ENCODE measurements at places on chromosomes 4 and X.

GRCh38 chrX:148290931-148291330, 209.5 kb upstream of the AFF2 start:
- no peak for DNase-seq

DNA sequence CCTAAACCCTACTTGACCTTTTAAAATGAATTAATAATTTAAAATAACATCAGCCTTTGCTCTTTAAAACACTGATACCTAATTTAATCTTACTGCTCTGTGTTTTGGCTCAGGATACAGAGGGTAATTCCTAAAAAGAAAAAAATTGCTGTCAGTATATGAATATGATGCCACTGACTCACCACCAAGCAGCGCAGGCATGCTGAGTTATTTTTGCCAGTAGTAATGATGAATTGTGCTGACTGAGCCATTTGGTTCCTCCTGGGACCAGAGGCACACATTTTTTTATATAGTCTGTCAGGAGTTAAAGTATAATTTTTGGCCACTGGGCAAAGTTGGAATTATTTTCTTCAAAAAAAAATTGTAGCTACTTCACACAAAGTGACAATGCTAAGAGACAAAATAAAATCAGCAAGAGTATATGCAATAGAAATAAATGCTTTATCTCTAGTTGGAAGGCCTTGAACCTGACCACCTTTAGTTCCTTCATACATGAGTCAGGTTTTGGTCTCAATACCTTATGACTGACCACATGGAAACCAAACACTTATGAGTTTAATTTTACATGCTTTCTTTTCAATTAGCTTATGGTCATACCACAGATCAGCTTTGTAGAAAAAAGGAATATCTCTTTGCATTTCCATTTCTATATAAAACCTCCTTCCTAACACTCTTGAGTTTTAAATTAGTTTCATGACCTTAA, 115.1 kb downstream of the PPP3CA start:
- DNase-seq = no peak

GRCh38 chr4:73442275-73442674, 6.3 kb downstream of the AFP start:
- no peak for DNase-seq

- no peak for DNase-seq
Observed at GRCh38 chr4:96993560-96993959, 1149.7 kb downstream of the STPG2 start.

GRCh38 chr4:57095245-57095644, 14.9 kb downstream of the IGFBP7 start:
- DNase-seq = no peak

DNA sequence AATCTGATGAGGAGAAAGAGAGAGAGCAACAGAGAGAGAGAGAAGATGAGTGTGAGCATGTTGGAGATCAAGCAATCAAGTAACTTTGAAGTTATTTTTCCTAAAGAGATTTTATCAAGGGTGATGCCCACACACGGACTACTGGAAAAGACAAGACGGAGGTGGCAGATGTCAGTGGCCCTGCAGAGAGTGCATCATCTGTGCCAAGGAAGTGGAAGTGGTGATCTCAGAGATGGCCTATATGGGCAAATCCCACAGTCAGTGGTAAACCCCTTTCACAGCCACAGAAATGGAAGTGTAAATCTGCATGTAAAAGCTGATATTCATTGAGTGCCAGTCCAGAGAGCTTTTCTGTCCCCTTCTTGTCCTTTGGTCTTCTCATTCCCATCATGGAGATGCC, 577.2 kb upstream of the AADAT start:
- DNase-seq = no peak

DNA sequence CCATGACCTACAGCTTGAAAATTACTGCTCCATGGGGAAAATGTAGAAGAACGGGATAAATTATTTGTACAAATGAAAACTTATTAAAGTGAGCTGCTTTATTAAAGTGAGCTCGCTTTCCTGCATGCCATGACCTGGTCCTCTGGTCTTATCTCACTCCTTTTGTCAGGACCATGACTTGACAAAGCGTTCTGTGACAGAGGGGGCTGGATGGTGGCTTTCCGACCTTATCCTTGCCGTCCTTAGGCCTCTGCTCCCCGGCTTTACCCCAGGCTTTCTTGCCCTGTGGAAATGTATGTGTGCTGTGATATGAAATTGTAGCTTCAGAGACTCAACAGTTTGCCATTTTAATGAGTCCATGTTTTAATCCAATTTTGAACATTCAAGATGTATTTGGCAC, 44.0 kb upstream of the FBXW7 start:
- no peak for DNase-seq

GRCh38 chrX:70433848-70434351, 10.7 kb upstream of the DLG3 start:
- peak; percentile 59 for DNase-seq

GRCh38 chrX:3706481-3706880, 7.0 kb downstream of the PRKX start:
- no peak for DNase-seq

GRCh38 chr4:1874201-1874600, 3.0 kb downstream of the NSD2 start:
- no peak for DNase-seq

DNA sequence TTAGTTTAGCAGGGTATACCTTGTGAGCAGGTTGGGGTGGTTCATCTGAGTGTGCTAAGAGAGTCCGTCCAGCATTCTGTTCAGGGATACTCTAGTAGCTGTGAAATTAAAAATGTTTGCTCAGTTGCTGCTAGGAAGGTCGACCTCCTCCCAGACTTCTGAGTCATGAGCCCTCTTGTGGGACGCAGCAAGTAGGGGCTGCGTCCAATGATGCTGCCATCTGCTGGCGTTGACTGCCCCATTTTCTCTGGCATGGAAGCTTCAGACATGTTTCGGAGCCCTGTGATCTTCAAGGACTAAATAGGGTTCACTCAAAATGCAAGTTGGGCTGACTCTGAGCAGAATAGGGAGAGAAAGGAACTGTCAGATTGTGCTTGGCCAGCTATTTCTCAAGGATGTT, 201.0 kb upstream of the ARSJ start:
- no peak for DNase-seq

- no peak for DNase-seq
Observed at GRCh38 chr4:176981074-176981473, 188.4 kb upstream of the VEGFC start.

- no peak for DNase-seq
Observed at GRCh38 chrX:7514871-7515599, 327.9 kb upstream of the VCX start.

DNA sequence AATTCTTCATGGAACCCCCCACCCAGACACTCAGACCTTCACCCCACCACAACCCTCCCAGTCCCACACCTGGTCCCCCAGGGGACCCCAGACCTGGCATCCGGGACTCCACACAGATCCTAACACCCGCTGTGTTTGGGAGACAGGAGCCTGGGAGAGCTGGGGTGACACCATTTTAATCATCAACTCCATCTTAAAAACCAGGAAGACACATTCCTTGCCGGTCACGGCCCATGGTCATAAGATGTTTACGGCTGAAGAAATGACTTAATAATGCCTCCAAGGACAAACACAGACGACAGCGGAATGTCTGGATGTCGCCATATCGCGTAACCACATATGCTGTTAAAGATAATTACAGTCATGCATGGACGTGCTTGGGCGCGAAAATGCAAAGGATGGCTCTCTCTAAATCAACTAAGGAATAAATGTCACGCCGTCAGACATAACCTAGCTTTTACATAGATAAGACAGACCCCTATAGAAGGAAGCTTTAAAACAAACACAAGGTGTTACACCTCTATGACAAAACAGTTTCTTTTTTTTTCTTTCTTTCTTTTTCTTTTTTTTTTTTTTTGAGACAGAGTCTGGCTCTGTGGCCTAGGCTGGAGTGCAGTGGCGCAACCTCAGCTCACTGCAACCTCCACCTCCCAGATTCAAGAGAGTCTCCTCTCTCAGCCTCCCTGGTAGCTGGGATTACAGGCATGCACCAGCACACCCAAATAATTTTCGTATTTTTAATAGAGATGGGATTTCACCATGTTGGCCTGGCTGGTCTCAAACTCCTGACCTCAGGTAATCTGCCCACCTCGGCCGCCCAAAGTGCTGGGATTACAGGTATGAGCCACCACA, 2.1 kb upstream of the DHRSX start:
- DNase-seq = no peak

GRCh38 chr4:2462218-2462991, 6.5 kb upstream of the RNF4 start:
- DNase-seq = peak; percentile 69

GRCh38 chr4:152968806-152969394, 32.8 kb downstream of the FHDC1 start:
- DNase-seq = no peak

DNA sequence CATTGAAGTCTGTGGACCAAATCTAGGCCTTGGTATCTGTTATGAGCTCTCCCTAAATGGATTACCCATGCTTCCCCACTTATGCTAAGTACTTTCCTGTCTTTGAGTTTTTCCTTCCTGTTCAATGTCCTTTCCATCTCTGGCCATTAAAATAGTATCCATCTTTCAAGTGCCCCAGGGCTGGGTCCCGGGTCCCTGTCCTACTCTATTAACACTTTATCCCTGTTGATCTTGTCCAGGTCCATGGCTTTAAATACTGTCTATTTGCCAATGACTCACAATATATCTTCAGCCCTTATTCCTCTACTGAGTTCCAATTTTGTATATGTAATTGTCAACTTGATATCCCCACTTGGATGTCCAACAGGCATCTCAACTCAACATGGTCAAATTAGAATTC, 17.7 kb upstream of the RPS6KA3 start:
- DNase-seq = no peak

GRCh38 chr4:118740869-118741268, 55.7 kb downstream of the METTL14 start:
- DNase-seq = peak; percentile 5

DNA sequence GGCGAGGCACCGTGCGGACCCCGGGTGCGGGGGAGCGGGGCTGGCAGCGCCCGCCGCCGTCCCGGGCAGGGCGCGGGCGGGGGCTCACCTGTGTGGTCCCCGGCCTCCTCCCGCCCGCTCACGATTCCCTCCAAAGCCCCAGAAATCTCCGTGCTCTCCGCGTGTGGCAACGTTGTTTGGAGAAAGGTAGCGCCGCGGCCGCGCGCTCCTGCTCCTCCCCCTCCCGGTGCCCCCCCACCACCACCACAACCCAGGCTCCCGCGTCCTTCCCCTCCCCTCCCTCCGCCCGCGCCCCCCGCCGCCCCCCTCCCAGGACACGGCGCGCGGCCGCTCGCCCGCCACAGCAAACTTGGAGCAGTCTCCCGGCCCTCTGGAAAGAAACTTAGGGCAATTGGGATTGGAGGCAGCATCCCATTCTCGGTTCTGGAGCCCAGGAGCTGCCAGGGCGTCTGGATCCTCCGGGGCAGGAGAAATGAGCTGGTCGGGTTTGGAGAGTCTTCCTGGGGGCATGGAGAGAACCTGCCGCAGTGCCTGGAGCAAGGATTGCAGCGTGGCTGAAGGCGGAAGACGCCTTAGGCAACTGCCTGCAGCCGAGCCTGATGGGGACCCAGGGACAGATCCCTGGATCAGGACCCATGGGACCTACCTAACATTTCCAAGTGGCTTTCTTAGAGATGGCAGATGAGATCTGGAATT, 855 bp downstream of the KLF3 start:
- no peak for DNase-seq

DNA sequence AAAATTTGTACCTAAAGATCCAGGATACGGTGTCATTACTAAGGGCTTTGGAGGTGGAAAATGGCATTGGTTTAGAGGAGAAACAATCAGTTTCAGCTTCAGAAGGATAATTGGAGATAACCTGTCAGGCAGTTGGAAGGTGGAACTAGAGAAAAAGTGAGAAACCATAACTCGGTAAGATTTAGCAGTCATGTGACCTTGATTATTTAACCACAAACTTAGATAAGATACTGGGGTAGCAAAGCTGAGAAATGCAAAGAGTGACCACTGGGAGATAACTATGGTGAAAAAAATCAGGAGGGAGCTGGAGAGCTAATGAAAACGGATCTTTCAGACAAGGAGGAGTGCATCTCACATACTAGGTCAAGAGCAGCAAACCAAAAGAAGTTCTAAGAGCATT, 58.3 kb upstream of the SMARCA5 start:
- DNase-seq = no peak

DNA sequence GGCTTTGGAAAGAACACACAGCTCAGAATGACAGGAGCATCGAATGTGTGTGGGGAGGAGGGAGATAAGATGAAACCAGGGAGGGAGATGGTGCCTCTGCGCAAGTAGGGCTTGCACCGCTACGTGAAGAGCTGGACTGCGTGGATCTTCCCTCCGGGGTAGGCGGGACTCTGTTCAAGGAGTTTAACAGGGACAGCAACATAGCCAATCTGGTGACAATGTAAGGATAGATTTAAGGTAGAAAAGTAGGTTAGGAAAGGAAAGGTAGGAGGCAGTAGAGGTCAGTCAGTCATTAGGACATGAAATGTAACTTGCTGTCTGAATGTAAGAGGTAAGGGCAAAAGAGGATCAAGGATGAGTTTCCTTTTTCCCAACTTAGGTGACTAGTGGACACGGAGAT, 152.5 kb downstream of the DCTD start:
- no peak for DNase-seq

DNA sequence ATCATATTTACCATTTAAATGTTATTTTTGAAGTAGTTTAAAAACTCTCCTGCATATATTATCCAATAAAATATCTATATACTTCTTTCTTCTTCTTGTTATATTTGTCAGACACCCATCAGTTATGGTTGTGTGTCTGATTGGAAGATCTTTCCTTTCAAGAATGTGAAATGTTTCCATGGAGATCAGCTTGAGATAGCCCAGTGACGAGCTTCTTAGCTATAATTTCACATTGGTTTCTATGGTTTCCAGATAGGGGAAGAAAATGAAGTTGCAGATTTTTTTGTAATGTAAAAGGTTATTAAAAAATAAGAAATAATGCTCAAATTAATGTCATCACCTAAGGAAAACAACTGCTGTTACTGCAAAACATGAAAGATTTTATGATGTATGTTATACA, 189.0 kb downstream of the COX7B2 start:
- DNase-seq = no peak

GRCh38 chr4:82753238-82753637, 45.4 kb downstream of the SCD5 start:
- no peak for DNase-seq

DNA sequence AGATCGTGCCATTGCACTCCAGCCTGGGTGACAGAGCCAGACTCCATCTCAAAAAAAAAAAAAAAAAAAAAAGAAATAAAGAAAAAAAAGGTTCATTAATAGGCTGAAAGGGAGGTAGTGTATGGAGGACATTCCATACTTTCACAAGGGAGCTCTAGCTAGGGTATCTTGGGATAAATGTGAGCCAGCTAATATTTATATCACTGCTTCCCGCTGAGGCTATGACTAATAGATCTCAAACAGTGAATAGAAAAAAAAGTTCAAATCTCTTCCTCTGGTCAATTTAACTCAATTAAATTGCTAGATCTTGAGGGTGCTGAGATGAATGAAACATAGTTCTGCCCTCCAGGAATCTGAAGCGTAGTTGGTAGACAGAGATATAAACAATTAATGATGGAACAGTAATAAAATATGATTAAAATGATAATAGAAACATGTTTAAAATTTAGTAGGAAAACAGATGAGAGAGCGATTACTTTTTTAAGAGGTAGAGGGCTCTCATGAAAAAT, 55.7 kb upstream of the SHISA3 start:
- no peak for DNase-seq

GRCh38 chr4:137688651-137689050, 156.4 kb upstream of the PCDH18 start:
- DNase-seq = no peak

All from memory B cell (primary cell).